Hepatocyte (in vitro differentiated cells): ENCODE measurements at places on chromosomes 3 and 15. TPM values are rescaled to one million over a fixed set of nuclear protein-coding genes. Genes with fewer than 3 reads are reported as not detected.

SPINK8 gene
- not detected in 2 replicates for total RNA-seq

HCN4 gene
- total RNA-seq, result 0.16 and 0.27 TPM in 2 replicates

C3orf85 gene
- 19.3 and 33.4 TPM in 2 replicates for total RNA-seq

SPTSSB gene
- 5.0 and 5.3 TPM in 2 replicates for total RNA-seq

SERINC4 gene
- 0.10 and 0.24 TPM in 2 replicates for total RNA-seq

GOLGA8M gene
- total RNA-seq, result 1.3 TPM in 1 of 2 replicates, not detected in the other

BLOC1S6 gene
- 49.3 and 62.3 TPM in 2 replicates for total RNA-seq
